ENCODE measurements at places on chromosomes 12 and 14.

- DNase-seq = peak; percentile 18
Observed at GRCh38 chr12:47360771-47361388, 281.1 kb upstream of the AMIGO2 start.

DNA sequence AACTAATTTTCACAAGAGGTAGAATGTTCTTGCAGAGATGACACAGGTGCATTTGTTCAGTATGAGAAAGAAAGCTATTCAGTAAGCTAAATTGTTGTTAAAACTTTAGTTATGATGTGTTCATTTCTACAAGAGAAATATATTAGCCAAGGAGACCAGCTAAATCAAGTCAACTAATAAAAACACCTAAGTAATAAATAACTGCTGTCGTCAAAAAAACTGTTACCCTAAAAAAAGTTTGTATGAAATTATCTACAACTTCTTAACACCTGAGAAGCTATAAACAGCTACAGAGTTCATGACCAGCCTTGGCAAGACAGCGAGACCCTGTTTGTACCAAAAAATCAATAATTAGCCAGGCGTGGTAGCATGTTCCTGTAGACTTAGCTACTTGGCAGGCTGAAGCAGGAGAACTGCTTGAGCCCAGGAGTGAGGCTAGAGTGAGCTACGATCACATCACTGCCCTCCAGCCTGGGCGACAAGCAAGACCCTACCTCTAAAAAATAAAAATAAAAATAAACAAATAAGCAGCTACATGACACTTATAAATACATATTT, 67.6 kb upstream of the AP4S1 start:
- no peak for DNase-seq

DNA sequence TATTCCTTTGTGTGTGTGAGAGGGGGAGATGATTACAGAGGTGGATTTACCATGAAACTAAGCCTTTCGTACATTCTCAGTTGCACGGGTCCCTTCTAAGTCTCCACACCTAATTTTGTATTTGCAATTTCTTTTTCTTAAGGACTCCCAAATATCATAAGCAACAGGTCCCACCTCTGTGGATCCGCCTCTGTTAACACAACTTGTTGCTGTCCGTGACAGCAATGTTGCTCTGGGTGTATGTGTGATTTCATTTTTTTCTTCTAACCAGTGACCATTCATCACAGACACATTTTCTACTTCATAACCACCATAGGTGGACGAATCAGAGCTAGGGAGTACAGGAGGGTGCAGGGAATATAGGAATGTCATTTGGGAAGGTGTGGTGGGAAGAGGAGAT, 81.1 kb downstream of the NRXN3 start:
- DNase-seq = no peak

- DNase-seq = no peak
Observed at GRCh38 chr14:68137704-68138619, 318.4 kb downstream of the RAD51B start.

DNA sequence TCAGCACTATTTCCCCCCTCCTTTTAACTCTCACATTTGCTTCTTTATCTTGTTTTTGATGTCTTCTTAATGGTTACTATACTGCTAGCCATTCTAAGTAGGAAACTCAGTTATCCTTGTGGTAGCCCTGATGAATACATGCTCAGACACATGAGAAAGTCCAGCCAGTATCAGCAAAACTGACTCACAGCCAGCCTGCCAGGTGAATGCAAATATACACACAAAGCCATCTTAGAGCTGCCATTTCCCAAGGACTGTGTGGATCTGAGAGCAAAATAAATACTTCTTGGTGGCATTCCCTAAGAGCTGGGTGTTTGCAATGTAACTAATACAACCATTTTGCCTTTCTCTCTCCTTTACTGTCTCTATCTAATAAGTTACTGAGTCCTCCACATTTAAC, 455.2 kb downstream of the CCER1 start:
- DNase-seq = no peak

GRCh38 chr12:39915249-39915648, 190.6 kb downstream of the SLC2A13 start:
- no peak for DNase-seq

GRCh38 chr14:98137131-98138025, 1134.6 kb downstream of the BCL11B start:
- no peak for DNase-seq

- DNase-seq = no peak
Observed at GRCh38 chr12:65147312-65147905, 22.0 kb upstream of the LEMD3 start.

DNA sequence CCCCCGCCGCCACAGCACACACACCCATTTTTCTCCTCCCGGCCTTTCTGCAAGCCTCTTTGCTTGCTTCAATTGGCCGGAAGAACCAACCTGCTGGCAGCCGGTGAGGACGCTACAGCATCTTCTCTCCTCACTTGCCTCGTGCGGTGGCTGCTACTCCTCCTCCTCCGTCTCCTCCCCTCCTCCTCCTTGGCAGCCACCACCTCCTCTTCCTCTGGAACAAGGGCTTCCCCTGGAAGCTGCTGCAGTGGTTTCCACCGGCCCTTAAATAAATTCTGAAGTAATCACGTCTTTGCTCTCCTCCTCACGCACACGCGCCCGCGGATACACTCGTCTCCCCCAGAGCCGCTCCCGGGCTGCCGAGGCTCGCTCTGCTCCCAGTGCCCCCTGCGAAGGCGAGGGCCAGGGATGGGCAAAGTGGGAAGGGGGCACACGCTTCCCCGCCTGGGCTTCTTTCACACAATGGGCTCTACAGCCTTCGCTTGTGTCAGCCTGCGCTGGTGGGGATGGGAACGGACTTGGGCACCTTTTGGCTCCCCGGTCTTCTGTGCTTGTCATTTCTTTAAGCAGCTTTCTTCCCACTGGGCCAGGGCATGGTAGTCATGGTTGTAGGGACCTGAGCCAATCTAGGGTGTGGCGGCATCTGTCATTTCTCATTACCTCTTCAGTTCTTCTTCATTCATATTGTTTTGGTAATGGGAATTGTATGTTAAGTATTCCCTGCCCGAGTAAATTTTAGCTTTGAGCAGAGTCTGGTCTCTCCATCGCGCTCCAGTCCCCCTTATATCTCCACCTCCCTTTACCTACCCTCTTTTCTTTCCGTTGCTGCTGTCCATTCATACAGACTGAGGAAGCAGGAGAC, at the start of gene PPFIA2:
TSS of gene PPFIA2 (minus strand) at position 161 of the 862 bp plus-strand sequence.
- DNase-seq = no peak

- no peak for DNase-seq
Observed at GRCh38 chr12:123270214-123271000, 1.2 kb downstream of the CDK2AP1 start.

DNA sequence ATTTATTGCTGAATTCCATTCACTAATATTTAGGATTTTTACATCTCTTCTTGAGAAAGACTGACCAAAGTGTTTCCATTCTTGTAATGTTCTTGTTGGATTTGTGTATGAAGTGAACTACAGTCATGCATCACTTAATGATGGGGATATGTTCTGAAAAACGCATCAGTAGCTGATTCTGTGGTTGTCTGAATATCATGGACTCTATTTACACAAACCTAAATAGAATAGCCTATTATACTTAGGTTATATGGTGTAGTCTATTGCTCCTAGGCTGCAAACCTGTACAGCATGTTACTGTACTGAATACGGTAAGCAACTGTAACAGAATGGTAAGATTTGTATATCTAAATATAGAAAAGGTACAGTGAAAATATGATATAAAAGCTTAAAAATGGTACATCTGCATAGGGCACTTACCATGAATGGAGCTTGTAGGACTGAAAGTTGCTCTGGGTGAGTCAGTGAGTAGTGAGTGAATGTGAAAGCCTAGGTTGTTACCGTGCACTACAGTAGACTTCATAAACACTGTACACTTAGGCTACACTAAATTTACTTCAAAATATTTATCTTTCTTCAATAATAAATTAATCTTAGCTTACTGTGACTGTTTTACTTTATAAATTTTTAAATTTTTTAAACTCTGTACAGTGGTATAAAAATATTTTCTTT, 27.6 kb upstream of the P2RX4 start:
- DNase-seq = no peak

- no peak for DNase-seq
Observed at GRCh38 chr12:70722584-70723343, 85.5 kb upstream of the PTPRB start.

GRCh38 chr12:54162741-54163140, 26.0 kb downstream of the SMUG1 start:
- no peak for DNase-seq

- no peak for DNase-seq
Observed at GRCh38 chr14:102279688-102280348, 25.1 kb downstream of the MOK start.

GRCh38 chr12:4558171-4558570, 3.8 kb upstream of the DYRK4 start:
- DNase-seq = no peak

GRCh38 chr12:104577581-104577981, 120.8 kb downstream of the CHST11 start:
- DNase-seq = no peak

- DNase-seq = peak; percentile 25
Observed at GRCh38 chr12:119444462-119445044, 110.0 kb downstream of the CCDC60 start.

DNA sequence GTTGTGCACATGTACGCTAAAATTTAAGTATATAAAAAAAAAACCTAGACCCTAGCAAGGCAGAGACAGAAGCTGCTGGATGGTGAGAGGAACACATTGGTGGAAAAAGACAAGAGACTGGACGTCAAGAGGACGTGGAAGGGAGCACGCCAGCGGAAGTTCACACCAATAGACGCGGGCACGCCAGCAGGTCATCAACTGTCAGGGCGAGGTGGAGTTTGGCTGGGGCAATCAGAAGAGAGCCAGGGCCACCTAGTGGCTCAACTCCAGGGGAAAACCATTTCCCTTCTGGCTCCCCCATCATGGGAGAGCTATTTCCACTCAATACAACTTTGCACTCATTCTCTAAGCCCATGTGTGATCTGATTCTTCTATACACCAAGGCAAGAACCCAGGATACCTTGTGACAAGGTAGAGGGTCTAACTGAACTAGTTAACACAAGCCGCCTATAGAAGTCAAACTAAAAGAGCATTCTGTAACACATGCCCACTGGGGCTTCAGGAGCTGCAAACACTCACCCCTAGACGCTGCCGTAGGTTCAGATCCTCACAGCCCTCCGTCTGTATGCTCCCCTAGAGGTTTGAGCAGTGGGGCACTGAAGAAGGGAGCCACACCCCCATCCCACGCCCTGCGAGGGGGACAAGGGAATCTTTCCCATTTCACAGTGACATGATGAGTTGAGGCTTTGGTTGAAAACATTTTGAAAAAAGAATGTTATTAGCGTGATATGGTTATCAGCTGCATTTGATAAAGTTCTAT, 702.7 kb downstream of the TMTC2 start:
- no peak for DNase-seq

- DNase-seq = no peak
Observed at GRCh38 chr12:11133816-11134215, 628 bp downstream of the TAS2R30 start.

DNA sequence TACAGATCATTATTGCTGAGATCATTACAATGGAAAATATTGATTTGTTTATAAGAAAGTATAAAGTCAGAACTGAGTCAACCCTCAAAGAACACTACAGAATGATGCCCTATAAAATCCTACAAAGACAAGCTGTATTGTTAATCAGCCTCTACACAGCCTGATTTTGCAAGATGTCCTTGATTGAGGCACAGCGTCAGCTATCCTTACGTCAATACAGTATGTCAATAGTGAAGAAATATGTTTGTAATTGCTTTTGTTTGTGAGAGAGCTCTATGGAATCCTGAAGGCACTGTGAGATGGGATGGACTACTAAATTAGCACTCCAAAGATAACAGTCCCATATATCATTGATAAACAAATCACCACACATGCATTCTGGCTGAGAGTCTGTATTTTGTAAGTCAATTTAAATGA, 70.7 kb downstream of the RASSF9 start:
- DNase-seq = no peak

- peak; percentile 38 for DNase-seq
Observed at GRCh38 chr14:103185051-103186029, 62.1 kb downstream of the TNFAIP2 start.

GRCh38 chr12:42767326-42767954, 177.9 kb upstream of the PRICKLE1 start:
- DNase-seq = no peak

- DNase-seq = no peak
Observed at GRCh38 chr12:123242116-123242904, 9.1 kb downstream of the MTRFR start.

GRCh38 chr14:47763188-47763854, 87.9 kb upstream of the MDGA2 start:
- DNase-seq = no peak

DNA sequence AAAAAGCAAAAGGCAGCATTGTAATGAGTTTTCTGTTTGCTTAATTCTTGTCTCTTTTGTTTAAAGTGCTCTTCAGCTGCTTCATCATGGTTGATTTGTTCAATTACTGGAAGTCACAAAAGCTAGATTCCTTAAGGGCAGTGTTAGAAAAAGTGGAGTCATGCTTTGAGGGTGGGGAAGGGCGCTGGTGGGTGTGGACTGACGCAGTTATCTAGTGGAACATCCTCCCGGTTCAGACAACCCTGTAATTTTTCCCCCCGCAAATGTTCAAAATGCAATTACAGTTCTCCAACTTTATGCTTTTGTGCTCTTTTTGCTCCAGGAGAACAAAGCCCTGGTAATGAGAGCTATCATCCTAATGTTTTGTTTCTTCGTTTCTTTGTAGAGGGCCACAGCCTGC, 2.1 kb downstream of the AKAP6 start:
- no peak for DNase-seq

- no peak for DNase-seq
Observed at GRCh38 chr12:3295646-3296408, 195.2 kb upstream of the PRMT8 start.

DNA sequence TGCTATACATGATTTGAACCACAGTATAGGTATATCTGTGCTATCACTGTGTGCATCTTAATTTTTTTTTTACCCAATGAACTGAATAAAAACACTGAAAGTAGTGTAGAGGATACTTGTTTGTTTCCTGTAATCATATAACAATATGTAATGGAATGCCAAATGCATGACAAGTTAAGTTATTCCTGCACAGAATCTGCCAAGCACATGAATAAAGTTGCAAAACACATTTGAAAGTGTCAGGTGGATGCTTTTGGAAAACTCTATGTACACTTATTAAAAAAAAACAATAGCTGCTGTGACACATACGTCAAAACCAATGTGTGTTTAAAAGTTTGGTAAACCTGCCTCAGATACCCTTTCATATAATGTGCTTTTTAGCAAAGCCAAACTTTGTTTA, 1638.1 kb upstream of the SEL1L start:
- no peak for DNase-seq

- DNase-seq = no peak
Observed at GRCh38 chr12:89140141-89140540, 212.2 kb downstream of the DUSP6 start.

DNA sequence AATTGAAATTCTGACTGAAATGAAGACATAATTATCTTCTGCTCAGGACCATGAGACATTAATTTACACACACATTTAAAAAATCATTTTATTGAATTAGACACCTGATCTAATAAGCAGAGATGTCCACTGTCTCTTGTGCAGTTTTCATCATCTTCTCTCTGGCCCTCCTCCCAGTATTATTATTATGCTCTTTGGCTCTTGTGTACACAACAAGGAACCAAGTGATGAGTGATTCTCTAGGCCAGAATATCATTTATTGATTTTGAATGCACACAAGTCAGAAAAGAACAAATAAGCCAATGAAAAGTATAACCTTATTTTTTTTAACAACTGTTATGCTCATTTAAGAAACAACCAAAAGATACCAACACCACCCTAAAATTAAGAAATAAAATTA, 244.7 kb upstream of the KRR1 start:
- DNase-seq = no peak
